ENCODE measurements at places on chromosomes 1 and 21. TPM values are rescaled to one million over a fixed set of nuclear protein-coding genes. Genes with fewer than 3 reads are reported as not detected.

NOTCH2 gene
- total RNA-seq: 24.2 TPM

TOR1AIP2 gene
- 79.8 TPM for total RNA-seq

RGS2 gene
- total RNA-seq: 4.7 TPM

ZSWIM5 gene
- 10.1 TPM for total RNA-seq

PTPN22 gene
- total RNA-seq: not detected

OR6N1 gene
- total RNA-seq: not detected

C1orf53 gene
- total RNA-seq: 1.9 TPM

C8B gene
- not detected for total RNA-seq

AMY1B gene
- not detected for total RNA-seq
